ENCODE measurements at places on chromosomes 5 and 9. TPM values are rescaled to one million over a fixed set of nuclear protein-coding genes. Genes with fewer than 3 reads are reported as not detected.

Gene KCNV2
- not detected for total RNA-seq

GRCh38 chr5:179123109-179123426, 62.9 kb downstream of the ZNF354C start:
- DNase-seq: no peak

DNA sequence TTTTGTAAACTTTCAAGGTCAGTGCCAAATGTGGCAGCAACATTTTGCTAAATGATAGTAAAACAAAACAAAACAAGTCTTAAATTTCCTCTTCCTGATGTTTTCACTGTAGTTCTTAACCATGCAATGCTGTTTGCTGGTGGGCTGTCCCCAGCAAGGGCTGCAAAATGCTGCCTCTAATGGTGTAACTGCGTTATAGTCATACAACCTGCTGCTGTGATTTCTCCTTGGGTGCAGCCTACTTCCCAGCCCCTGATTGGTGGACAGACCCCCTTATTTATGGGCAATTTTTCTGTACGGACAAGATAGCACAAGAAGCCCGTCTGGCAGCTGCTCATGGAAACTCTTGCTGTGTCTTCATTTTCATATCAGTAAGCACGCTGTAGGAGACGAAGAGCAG, 26.6 kb upstream of the PIP5K1B start:
- DNase-seq: no peak

GRCh38 chr5:128014578-128014977, 69.0 kb upstream of the SLC12A2 start:
- DNase-seq: no peak

Gene NR6A1
- total RNA-seq: 0.64 TPM

DNA sequence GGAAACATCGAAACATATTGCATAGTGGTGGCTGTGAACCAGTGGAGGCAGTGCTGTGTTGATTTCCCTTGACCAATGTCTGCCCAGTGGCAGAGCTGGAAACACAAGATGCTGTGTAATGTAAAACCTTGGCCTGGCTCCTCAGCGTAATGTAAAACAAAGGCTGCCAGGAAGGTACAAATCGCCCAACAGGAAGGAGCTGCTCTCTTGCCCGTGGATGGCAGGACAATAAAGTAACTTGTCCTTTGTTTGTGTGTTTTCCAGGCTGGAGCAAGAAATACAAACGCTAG, 143.4 kb downstream of the PALM2AKAP2 start:
- no peak for DNase-seq

DNA sequence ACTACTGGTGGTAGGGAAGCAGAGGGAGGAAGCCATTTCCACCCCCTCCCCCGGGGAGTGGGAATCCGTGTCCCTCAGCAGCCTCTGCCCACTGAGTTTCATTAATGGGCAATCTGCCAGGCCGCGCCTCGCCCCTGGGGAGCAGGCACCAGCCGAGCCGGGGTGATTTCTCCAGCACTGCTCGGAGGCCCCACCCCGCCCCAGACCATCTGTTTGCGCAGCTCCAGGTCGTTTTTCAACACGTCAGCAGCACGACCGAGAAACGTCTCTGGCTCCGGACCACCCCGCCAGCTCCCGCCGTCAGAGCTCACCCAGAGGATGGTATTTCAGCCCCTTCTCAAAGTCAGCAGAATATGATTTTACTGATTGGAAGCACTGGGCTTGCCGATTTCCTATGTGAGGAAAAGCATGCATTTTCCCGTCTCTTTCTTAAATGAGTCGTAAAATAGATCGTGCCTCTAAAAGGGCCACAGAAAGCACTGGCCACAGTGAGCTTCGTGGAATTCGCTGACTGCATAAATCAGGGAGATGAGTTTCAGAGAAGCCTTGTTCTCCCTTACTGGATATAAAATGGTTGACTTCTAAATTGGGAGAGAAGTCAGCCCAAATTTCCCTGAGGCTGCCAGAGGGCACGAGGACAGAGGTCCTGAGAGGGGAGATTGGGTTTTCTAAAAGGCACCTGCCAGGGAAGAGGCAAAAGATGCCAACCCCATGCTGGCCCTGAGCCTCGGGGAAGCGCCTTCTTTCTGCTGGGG, 47.0 kb downstream of the OLFM1 start:
- no peak for DNase-seq

Gene AGXT2
- not detected for total RNA-seq

DNA sequence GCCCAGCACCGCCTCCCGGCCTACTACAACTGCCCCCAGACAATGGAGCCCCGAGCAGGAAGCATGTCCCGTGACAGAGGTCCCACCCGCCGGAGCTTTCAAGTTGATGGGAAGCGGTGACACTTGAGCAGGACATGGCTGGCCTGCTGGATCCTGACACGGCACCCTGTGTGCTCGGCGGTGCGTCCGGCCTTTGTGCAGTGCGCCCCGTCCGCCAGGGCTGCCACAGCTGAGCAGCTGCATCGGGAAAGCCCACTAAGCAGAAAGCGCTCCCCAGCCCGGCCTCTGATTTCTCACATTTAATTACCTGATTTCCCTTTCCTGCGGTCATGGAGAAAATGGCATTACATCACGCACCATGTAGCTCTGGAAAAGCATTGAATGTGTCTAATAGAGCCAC, 611.9 kb downstream of the IRX1 start:
- DNase-seq: no peak

GRCh38 chr5:142686210-142686734, 382 bp upstream of the FGF1 start:
- no peak for DNase-seq

Gene CARD19
- total RNA-seq: 92.5 TPM

GRCh38 chr5:132301344-132302271, 7.4 kb downstream of the SLC22A4 start:
- DNase-seq: no peak

- DNase-seq: no peak
Measured at GRCh38 chr9:130981002-130981755, 27.8 kb upstream of the LAMC3 start.

Gene CDC14B
- 15.1 TPM for total RNA-seq

Gene SNCB
- total RNA-seq: not detected

DNA sequence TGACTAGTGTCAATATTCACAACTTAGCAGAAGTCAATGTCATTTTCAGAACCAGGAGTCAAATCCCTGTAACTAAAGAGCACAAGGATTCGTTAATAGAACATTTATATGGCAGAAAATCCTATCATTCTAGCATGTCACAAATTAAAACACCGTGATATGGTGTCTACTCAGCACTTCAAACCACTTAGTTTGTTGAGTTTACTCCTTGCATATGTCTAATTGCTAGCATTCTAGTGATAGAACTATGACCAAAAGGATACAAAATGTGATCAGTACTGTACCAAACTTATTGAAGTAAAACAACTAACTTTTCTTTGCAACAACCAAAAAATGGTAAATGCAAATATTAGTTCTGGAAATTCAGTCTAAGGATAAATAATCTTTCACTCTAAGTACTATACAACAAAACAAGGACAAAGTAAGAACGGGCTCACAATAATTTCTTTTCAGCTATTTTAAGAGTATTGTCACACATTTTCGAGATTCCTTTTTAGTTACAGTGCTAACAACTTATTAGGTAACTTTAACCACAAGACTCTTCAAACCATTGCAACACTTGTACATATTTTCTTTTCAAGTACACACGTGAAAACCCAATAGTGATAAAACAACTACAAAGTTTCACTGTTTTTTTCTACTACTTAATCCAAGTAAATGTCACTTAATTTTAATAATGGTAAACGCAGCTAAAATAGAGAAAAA, 845.2 kb upstream of the CDH10 start:
- no peak for DNase-seq

- DNase-seq: peak; percentile 76
Measured at GRCh38 chr9:35798658-35799374, 7.4 kb downstream of the NPR2 start.

- DNase-seq: no peak
Measured at GRCh38 chr5:134131578-134132350, 17.3 kb downstream of the TCF7 start.

Gene HSPA5
- 66.5 TPM for total RNA-seq

DNA sequence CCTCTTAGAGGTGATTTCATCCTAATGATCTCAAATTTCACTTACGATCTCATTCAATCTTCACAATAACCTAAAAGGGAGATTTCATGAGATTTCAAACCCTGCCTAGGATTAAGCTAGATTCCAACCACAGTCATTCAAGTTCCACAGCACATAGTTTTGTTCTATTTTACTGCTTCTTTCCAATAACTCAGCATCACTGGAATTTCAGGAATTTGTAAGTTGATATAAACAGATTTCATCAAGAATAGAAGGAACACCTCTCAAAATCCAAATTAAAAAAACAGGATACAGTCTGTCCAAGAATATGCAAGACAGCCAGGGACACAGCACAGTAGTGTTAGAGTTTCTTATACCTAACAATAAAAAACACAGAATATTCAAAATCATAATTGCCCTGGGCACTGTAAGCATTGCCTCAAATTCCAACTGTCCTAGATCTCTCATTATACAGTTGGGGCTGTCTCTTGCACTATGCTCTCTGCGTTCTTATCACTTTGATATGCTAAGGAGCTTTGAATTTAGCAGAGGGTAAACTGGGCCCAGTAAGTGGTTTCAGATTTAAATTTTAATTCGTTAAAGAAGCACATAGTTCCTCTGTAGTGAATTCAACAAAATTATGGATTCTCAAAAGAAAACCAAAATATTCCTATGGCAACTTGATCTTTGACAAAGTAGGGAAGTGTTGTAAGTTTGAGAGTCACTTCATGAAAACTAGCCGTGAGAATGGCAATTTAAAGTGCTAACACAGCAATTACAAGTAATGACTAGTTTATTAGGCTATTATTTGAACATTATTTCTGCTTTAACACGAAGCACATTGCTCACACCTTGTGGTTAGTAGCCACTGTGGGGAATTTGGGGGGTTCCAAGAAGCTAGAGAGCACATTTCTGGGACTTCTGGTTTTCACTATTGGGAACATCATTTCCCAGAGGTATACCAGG, 478.6 kb upstream of the C9orf72 start:
- DNase-seq: no peak

Gene SLC26A2
- 17.3 TPM for total RNA-seq

Gene ABO
- total RNA-seq: 19.1 TPM

DNA sequence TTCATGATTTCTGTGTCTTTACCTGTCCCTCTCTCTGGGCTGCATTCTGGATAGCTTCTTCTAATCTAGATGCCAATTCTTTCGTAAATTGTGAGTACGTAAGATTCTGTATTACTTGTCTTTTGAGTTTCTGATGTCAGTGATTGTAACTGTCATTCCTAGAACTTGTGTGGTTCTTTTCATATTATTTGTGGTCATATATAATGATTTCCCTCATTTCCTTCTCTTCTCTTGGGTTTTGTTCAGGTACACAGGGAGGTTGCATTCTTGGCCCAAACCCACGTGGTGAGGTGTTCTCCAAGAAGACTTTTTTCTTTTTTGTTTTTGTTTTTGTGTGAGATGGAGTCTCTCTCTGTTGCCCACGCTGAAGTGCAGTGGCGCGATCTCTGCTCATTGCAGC, 13.8 kb downstream of the UGCG start:
- no peak for DNase-seq

GRCh38 chr9:115362101-115362500, 244.1 kb upstream of the TNC start:
- no peak for DNase-seq

GRCh38 chr5:151065609-151066008, 15.2 kb downstream of the TNIP1 start:
- DNase-seq: no peak

DNA sequence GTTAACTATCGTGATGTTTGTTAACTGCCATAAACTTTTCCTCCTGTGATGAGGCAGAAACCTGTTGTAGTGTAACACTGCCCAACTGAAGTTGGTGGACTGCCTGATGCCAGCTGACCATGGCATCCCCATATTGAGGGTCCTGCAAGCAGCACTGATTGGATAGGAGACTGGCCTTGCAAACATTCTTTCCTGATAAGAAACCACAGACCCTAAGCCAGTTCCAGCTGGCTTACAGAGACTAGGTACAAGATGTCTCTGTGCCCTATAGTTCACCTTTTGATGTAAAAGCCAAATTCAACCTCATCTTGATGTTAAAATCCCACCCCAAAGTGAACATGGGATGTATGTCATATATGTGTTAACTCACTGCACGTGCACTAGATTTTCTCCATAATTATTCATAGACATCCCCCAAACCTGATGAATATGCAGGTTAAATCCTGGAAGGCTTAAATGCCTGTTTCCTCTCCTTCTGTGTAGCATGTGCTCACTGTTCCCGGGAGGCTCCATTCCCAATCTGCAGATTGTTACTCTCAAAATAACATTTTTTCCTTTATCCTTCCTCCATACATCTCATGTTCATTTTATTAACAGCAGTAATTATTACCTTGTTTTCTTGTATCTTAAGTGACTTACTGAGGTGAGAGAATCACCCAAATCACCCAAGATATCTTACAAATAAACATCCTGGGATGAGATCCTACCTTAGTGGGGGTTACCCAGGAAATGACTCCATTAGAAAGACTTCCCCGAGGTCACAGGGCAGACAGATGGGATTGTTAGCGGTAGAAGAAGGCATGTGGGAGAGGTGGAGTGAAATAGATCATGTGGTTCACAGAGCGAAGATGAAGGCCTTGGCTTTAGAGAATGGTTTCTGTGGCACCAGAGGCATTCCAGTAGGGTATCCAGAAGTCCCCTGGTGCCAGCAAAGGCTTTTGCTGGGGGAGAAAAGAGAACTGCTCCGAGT, 566.7 kb downstream of the CCDC171 start:
- no peak for DNase-seq

Gene ZNF454
- total RNA-seq: not detected

DNA sequence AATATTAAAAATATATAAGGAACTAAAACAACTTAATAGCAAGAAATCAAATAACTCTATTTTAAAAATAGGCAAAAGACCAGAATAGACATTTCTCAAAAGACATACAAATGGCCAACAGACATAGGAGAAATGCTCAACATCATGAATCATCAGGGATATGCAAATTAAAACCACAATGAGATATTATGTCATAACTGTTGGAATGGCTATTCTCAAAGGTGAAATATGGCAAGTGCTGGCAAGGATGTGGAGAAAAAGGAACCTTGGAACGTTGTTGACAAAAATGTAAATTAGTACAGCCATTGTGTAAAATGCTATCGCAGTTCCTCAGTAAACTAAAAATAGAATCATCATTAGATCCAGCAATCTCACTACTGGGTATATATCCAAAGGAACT, 468.5 kb downstream of the NFIB start:
- DNase-seq: no peak

Gene PLPP7
- 1.7 TPM for total RNA-seq

GRCh38 chr5:102537011-102537410, 38.2 kb upstream of the SLCO6A1 start:
- DNase-seq: no peak

Gene PRUNE2
- total RNA-seq: not detected

- no peak for DNase-seq
Measured at GRCh38 chr5:11000515-11001353, 239.7 kb upstream of the DAP start.

All from Caki2 (cell line).